NCI-H2081 (cell line): ENCODE measurements at places on chromosomes 1 and 21.

- DNase-seq, result no peak
Observed at GRCh38 chr1:185151215-185151614, 5.5 kb downstream of the TRMT1L start.

GRCh38 chr1:172499636-172500141 lies 33.3 kb upstream of the SUCO start:
- no peak for DNase-seq

DNA sequence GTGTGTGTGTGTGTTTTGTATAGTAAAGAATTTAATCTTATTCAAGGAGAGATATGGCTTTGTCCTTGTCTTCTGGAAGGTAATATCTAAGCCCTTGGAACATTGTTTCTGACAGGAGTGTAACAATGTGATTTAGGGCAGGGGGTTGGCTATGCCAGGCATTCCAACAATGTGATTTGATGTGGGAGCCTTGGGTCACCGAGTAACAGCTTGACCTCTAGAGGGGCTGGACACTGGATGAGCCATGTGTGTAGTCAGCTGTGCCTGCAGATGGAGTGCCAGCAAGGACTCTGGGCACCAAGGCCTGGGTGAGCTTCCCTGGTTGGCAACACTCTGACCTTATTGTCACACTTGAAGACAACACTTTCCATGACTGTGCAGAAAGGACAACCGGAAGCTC lies 336.1 kb upstream of the ZP4 start:
- DNase-seq, result no peak

- DNase-seq, result no peak
Observed at GRCh38 chr1:236920286-236920894, 83.9 kb downstream of the MT1HL1 start.

DNA sequence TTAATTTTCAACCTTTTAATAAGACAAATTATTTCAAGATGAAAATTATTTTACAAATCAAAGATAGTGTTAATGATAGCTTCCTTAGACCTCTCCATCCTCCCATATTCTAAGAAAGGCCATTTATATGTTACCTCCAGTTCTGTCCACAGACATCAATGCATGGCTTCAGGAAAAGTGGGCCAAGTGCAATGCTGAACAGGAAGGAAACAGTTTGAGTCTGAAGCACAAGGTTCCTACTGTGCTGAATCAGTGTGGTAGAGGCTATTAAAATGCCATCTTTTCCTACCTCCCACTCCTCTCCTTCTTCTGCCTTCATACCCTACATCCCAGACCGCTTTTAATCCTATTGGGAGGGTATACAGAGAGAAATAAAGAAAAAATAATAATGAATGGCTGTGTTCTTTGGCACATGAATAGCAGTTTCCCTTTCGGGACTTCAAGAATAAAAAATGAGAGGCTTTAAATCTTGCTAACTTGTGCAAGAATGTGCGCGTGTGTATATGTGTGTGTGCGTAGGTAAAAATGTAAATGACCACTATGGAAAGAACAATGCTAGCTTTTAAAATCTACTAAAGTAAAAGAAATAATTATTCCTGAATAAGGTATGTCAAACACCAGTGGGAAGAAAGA lies 62.6 kb upstream of the C1orf105 start:
- no peak for DNase-seq

DNA sequence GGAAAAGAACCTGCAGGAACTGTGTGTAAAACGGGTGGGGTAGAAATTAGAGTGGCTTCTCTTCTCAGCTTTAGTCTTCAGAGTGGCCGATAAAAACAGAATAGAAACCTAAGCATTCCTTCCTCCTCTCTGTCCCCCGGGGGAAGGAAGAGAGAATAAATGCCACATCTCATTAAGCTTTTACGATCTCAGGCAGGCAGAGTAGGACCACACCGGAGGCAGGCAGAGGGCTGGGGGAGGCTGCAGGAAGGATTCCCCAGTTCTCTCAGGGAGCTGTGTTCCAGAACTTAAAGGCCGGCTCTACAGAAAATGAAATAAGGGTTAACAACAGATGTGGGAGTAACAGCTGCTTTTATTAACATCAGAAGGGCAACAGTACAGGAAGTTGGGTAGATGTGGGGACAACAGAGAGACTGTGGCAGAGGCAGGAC lies 24.5 kb upstream of the MEF2D start:
- DNase-seq, result no peak

DNA sequence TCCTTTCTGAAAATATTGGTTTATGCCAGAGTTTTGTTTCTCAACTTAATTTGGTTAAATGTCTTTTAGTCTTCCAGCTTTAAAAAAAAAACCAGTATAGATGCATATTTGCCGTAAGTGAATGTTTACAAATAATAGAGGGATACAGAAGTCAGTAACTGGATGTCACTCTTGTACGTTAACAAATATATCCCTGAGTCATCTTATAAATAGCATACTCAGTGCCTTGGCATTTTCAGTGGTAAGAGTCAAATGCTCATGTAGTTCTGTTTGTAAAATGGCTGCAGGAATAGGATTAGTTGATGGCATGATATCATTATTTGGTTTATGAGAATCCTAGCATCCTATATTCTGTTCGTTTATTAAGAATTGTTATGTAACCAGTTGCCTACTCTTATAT lies 55.4 kb downstream of the SPEN start:
- DNase-seq, result no peak

- DNase-seq, result no peak
Observed at GRCh38 chr21:29064850-29065481, 8.5 kb downstream of the CCT8 start.

- no peak for DNase-seq
Observed at GRCh38 chr1:168223681-168224540, 1.9 kb upstream of the SFT2D2 start.

GRCh38 chr1:201254625-201255478 lies 28.5 kb upstream of the PKP1 start:
- peak; percentile 33 for DNase-seq

DNA sequence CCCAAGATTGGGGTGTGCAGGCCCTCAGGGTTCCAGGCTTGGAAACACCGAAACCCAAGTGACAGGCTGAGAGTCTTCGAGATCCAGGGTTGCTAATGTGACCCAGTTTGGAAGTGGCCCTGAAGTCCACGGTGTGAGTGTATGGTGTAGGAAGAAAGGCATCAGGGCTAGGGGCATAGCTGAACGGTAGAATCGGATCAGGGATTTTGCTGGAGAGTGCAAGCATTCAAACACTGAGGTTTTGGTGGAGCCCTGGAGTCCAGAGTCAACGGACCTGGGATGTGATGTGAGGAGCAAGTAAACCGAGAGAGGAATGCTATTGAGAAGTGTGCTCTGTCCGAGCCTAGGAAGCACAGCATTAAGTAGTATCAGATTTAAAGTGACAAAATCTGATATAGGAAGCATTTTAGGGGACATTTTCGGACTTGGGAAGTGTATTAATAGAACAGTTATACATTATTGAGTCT lies 958 bp downstream of the NFYC start:
- DNase-seq, result no peak

DNA sequence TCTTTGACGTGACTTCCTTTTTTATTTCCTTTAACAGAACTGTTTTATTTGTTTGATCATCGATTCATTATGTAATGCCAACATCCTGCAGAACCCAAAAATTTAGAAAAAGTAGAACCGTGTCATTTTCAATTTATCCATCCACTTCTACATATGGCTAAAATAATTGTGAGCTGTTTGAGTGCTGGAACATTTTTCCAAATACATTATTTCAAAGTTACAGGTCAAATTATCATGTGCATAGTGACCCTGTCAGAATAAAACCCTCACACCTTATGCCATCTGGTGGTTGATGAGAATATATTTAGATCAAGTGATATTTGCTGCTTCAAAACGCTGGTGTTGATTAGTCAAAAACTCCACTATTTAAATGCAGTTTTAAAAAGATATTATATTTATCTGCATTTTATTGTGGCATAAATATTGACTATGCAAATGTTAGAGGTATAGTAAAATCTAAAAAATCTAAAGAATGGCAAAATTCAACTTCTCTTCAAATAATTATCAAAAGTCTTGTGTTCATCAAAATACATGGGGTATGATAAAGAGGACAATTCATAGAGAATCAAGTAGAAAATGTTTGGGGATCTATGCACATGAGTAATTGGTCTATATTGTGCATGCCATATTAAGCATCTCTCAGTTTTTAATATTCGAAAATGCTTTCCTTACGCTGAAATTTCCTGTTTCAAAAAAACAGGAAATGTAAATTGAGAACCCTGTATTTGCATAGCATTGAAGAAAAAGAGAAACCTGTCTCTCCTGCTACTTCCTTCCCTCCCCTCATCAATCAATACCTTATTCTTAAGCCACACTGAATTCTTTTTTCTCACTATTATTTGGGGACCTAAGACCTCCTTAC lies 39.7 kb downstream of the UBE2U start:
- DNase-seq, result peak; percentile 68

GRCh38 chr1:109094871-109095270 lies 4.3 kb downstream of the TMEM167B start:
- no peak for DNase-seq

DNA sequence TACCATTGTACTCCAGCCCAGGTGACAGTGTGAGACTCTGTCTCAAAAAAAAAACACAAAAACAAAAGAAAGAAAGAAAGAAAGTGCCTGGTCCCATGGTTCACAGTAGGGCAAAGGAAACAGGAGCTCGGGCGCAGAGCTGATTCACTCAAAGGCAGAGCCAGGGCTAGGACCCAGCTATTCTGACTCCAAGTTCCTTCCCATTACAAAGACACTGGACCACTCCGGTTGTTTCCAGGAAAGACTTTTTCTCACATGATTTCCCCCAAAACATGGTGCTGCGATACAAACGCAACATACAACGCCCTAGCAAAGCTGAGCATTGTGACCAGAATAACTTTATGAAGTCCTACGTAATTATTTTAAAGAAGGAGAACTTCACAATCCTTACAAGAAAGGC lies 10.7 kb downstream of the ABCG1 start:
- no peak for DNase-seq

- no peak for DNase-seq
Observed at GRCh38 chr1:6223617-6224016, 12.1 kb downstream of the ICMT start.

- DNase-seq, result no peak
Observed at GRCh38 chr21:32733356-32733755, 5.5 kb upstream of the SYNJ1 start.

DNA sequence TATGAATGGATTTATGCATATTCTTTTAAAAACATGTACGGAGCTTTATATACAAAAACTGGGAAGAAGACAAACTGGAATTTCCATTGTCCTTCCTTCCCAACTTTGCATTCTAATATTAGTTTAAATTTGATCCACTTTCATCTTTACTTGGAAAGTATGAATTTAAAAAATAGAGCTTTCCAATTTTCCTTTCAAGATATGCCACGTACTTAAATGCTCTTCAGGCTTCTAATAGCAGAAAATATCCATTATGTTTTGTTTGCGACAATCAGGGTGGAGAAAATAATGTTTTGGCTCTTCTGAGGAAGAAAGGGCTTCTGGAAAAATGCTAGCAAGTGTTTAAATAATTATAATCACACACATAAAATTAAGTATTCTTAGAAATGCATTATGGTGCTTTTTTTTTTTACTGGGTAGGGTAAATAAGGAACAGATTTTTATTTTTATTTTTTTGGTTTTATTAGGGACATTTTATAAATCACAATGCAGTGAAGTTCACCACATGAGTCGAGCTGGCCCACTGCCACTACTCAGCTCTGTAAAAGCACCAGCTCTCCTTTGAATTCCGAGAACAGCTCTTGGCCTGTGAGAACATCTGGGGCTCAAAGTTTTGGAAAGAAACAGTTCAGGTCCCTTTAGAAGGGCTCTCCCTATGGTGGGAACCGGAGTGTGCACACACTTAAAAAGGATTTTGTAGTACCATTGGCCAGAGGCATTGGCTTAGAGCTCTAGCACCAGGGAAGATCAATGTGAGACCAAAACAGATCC lies 287.4 kb upstream of the LYPLAL1 start:
- no peak for DNase-seq

GRCh38 chr1:3339856-3340255 lies 114.6 kb upstream of the ARHGEF16 start:
- DNase-seq, result no peak

GRCh38 chr1:114286179-114286578 lies 132.5 kb upstream of the SYT6 start:
- DNase-seq, result no peak

GRCh38 chr1:18996548-18997177 lies 40.2 kb upstream of the IFFO2 start:
- DNase-seq, result no peak

GRCh38 chr1:68525781-68526180 lies 28.9 kb upstream of the DEPDC1 start:
- no peak for DNase-seq

DNA sequence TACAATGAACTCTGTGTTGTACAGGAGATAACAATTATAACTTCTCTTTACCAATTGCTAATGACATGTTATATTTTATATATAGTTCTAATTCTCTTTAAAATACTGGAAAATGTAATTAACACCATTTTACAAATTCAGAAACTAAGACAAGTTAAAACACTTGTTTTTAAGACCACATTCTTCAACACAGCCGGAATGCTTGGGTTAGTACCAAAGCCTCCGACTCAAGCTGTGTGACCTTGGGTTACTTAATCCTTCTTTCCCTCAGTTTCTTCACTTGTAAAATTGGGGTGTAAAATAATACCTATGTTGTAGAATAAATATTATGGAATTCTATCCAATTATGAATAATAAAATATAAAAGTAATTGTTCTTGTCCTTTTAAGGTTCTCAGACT lies 378.7 kb downstream of the USH2A start:
- no peak for DNase-seq

DNA sequence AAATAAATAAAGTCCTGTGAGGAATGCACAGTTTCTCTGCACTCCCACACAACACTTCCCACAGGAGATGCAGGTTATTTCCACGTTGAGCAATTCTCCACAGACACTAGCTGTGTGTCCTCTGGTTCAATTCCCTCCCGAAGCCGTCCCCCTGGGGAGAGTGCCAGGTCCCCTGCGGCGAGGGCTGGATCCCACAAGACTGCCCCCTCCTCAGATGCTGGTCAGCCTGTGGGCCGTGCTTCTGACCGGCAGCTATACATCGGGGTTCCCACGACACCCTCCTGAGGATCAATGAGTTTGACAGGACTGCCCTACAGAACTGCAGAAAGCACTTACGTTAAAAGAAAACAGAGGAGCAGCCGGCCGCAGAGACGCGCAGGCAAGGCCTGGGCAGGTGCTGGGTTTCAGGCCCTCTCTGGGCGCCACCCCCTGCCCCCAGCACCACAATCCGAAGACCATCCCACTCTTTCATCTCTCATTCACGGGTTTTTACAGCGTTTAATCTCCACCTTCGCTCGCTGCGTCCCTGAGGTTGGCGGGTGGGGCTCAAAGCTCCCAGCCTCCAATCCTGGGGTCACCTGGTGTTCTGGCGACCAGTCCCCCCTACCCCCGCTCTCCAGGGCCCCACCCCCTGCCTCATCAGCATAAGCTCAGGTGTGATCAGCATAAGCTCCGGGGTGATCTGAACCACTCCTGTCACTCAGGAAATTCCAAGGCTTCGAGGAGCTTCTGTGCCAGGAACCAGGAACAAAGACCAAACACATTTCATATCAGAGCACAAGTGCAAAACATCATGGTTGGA lies 9.3 kb downstream of the SLC35E2B start:
- no peak for DNase-seq
